ENCODE measurements at places on chromosomes 3 and 15. TPM values are rescaled to one million over a fixed set of nuclear protein-coding genes. Genes with fewer than 3 reads are reported as not detected.

The SEMA6D gene
- total RNA-seq: 5.9 TPM

The VEPH1 gene
- total RNA-seq: 261 TPM

The LRRC34 gene
- 2.4 TPM for total RNA-seq

The THOC7 gene
- 51.1 TPM for total RNA-seq

The ETV5 gene
- 26.8 TPM for total RNA-seq

All from pulmonary artery endothelial cell (primary cell).